Stimulated activated CD8-positive, alpha-beta memory T cell treated with anti-CD3 and anti-CD28 coated beads, Interleukin-4, amount 100 ng/mL, for 1 hour (primary cell): ENCODE measurements at places on chromosomes 2 and 18.

- DNase-seq, result no peak
Observed at GRCh38 chr2:3279236-3279960, 98.2 kb downstream of the EIPR1 start.

- no peak for DNase-seq
Observed at GRCh38 chr18:10231220-10231619, 223.2 kb upstream of the APCDD1 start.

DNA sequence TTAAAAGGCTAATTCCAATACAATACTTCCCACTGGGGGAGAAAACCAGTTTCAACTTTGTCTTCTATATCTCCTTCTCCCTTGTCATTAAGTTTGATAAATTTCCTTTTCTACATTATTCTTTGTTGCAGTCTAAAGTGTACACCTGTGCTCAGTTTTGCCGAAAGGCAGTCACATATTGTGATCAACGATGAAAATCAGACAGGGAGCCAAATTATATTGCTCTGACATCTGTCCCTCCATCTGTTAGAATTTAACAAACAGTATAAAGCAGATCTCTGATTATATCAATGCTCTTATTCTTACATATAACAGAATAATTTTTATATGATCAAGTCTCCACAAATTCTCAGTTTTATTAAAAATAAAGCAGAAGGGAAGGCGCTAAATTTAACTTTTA, 496.7 kb downstream of the NRXN1 start:
- no peak for DNase-seq

DNA sequence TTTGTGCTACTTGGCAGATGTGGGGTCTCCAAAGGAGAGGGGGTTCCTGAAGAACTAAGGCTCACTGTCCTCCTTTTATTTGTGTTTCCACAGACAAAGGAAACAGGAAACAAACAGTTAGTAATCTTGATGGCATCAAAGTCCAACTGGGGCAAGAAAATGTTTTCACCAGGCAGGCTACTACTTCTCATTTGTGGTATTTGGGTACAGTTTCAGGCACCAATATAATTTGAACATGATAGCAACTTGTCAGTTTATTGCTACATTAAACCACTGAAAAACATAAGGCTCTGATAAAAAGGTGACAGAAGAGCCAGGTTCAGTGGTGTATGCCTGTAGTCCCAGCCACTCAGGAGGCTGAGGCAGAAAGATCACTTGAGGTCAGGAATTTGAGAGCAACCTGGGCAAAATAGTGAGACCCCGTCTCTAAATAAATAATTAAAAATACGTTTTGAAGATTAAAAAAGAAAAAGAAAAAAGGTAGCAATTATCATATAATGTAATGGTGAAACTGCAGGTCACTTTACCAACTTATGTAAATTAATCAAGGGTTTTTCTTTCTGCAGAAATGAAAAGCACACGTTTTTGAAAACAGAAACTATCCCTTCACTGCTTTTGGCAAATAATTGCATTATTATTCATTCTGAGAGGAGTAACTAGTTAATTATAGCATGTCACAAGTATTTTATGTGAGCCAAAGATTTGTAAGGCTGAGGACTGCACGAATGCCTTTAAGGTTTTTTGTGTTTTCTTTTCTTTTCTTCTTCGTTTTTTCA, 157.5 kb upstream of the CAVIN2 start:
- no peak for DNase-seq

GRCh38 chr2:220785178-220785577, 786.9 kb downstream of the EPHA4 start:
- DNase-seq, result no peak

- no peak for DNase-seq
Observed at GRCh38 chr2:197200762-197201058, 109.9 kb downstream of the ANKRD44 start.

DNA sequence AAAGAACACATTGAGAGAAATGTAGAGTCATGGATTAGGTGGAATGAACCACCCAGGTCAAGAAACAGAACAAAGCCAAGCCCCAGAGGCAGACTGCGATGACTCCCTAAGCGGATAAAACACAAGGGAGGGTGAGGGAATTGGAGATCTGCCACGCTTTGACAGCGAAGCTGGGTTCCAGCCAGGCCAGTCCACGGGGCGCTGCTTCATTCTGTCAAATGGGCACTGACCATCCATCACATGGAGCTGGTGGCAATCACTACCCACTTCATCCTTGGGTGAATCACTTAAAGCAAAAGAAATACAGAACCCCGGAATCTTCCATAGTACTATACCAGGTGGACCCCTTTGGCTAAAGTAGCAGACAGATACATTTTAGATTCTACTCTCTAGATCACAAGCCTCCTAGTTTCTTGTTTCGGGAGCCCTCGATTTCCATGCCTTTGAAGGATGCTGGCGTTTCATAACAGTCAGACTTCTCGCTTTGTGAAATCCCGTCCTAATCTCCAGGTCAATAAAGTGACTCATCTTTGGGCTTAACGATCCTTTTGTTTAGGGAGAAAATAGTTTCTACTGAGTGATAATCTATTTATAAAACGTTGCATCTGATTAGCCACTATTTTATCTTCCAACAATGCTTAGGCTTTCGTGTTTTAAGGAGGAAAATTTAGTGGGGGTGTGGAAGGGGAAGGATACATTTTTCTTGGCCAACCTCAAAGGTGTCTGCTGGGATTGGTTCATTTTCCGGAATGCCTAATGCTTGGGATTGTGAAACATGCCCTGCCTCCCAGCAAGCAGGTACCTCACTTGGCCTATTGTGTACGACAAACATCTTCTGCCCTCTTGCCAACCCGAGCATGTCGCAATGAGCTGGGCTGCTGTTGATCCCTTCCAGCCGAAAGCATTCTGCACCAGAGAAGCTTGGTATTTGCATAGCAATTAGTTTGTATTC, 44.1 kb upstream of the HDAC4 start:
- no peak for DNase-seq

- DNase-seq, result no peak
Observed at GRCh38 chr18:68992719-68993482, 195.0 kb downstream of the CCDC102B start.
